ENCODE measurements at places on chromosomes 13 and 19.

DNA sequence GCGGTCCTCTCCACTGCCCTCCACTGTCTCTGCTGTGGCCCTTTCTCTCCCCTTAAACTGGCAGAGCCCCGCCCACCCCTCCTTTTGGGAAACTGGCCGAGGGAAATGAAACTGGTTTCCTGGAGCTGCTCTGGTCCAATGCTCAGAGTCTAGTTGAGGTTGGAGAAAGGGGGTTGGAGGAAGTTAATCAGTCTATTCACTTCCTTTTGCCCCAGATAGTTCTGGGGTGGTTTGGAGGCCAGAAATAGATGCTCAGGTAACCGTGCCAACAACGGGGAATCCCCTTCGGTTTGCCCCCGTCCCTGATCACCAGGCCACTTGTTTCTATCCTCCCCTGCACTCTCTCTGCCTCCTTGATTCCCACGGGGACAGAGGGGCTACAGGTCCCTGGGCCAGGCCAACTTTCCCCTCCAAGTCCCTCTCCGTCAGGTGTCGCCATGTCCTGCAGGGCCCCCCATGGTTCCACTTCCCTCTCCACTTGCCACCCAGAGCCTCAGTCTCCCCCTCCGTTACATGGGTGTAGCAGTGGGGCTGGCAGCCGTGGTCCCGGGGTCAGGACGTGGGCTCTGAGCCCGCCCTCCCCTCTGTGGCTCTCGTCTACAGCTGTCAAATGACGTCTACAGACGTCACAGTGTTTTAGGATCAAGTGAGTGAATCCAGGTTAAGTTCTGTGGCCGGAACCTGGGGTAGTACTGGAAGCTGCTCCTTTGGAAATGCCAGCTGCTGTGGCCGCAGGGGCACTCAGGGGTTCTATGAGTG, at the start of gene IL4I1:
Gene IL4I1 (minus strand): TSS at position 25 of the 759 bp plus-strand sequence. CDS start 727 bp downstream, outside the sequence.
- DNase-seq = peak; percentile 34

DNA sequence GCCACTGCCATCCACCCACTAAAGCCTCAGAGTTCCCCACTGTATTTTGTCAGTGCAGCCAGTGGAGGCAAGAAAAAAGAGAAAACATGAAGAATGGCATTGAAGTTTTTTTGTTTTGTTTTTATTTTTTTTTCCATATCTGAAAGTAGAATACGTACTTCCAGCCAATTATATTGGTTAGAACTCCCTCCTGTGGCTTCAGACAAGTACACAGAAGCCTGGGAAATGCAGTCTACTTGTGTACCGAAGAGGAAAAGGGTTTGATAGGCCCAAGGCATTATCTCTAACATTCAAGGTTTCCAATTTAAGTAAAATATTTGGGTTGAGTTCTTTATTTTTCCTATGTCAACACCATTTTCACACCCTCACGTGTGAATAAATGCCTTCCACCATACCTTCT, 696.2 kb upstream of the GPC6 start:
- DNase-seq = peak; percentile 2

- DNase-seq = no peak
These were observed 616.3 kb downstream of the TBC1D4 start for GRCh38 chr13:74865656-74866055.

- peak; percentile 68 for DNase-seq
These were observed 541.1 kb upstream of the SPRY2 start for GRCh38 chr13:80881942-80882445.

DNA sequence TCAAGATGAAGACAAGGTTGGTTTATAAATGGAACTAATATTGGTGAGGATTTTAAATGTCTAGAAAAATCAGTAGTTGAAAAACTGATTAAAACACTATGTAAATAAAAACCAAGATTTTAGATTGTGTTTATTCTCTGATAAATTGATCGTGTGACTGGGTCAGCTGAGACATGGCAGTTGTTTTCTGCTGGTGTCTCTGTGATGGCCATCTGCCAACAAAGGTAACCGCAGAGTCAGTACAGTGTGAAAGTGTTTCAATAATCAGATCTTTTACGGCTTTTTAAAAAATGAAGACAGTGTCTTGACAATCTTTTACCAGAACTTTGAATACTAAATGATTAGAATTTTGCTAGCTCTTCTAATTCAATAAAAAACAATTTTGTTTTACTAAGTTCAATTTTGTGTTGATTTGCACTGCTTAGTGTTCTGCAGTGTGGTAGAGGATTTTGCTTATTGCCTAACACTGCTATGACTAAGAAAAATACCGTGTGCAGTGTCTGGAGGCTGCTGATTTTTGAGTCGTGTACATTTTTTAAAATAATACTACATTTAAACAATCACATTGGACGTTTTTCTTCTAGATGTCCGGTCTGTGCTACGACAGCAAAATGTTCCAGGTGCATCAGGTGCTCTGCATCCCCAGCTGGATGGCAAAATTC, 32.7 kb upstream of the GPR183 start:
- no peak for DNase-seq

DNA sequence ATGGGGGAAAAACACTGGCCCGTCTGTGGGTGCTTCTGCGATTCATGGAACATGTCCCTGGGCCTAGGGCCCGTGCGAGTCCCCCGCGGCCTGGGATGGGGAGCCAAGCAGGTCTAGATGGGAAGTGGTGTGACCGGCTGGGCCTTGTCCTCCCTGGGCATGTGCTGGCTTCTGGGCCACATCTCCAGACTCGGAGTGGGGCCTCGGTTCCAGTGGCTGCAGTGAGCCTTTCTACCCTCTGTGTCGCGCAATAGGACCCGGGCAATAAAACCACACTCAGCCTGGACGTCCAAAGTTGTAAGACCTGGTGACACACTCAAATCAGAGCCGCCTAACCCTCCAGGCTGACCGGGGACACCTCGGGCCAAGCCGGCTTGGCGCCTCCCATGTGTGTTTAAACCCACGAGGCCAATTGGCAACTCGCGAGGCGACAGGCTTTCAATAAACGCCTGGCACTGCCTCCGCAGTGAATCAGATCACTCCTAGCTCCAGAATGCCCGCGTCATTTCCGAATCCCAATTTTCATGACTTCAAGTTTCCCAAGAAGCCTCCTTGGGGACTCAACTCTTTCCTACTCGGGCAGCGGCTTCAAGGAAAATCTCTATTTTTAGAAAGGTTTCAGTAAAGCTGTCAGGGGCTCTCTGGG, 57.3 kb downstream of the KLF2 start:
- DNase-seq = no peak

GRCh38 chr13:46211116-46211482, 629 bp upstream of the LRRC63 start:
- DNase-seq = peak; percentile 70

- peak; percentile 55 for DNase-seq
These were observed 3.3 kb downstream of the ICAM5 start for GRCh38 chr19:10292789-10293636.

- DNase-seq = peak; percentile 0
These were observed 1.3 kb upstream of the TEX30 start for GRCh38 chr13:102774591-102775520.

GRCh38 chr13:113295776-113296175, 1.3 kb upstream of the LAMP1 start:
- DNase-seq = no peak

GRCh38 chr13:33637978-33638743, 179.8 kb upstream of the RFC3 start:
- DNase-seq = no peak

DNA sequence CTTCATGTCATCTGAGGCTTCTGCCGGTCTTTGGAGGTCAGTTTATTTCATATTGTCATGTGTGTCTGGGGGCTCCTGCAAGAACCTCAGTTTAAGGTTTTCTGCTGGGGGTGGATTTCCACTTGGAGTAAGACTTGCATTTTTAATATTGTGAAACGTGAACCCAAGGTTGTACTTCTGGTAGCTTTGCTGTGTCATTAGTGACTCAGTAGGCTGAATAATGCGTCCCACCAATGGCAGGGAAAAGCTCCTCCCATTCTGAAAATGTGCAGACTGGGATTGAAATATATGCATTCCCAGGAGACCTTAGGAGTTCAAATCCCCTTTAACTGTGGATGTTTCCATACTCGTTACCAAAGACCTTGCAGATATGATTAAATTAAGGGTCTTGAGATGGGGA, 46.2 kb downstream of the ING1 start:
- DNase-seq = no peak

- no peak for DNase-seq
These were observed 24.1 kb upstream of the MIR17HG start for GRCh38 chr13:91323349-91323748.

DNA sequence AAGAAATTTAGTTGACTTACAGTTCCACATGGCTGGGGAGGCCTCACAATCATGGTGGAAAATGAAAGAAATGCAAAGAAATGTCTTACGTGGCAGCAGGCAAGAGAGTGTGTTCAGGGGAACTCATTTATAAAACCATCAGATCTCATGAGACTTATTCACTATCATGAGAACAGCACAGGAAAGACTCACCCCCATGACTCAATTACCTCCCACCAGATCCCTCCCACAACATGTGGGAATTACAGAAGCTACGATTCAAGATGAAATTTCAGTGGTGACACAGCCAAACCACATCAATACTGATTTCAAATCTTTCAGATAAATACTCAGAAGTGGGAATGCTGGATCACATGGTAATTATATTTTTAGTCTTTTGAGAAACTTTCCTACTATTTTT, 1357.9 kb downstream of the SLITRK5 start:
- no peak for DNase-seq

- no peak for DNase-seq
These were observed 186.3 kb downstream of the IRS2 start for GRCh38 chr13:109599901-109600657.

GRCh38 chr13:25478186-25478585, 106.4 kb downstream of the ATP8A2 start:
- peak; percentile 88 for DNase-seq

GRCh38 chr19:8366961-8367326, 3.0 kb downstream of the ANGPTL4 start:
- peak; percentile 9 for DNase-seq

GRCh38 chr19:7393459-7393858, 44.7 kb downstream of the ARHGEF18 start:
- peak; percentile 15 for DNase-seq

GRCh38 chr13:38872693-38873092, 117.9 kb downstream of the STOML3 start:
- peak; percentile 63 for DNase-seq

- DNase-seq = no peak
These were observed 8.8 kb downstream of the PPP2R1A start for GRCh38 chr19:52198678-52199077.

- DNase-seq = no peak
These were observed 747.3 kb downstream of the PCDH9 start for GRCh38 chr13:66482836-66483235.

- no peak for DNase-seq
These were observed 48.8 kb upstream of the INTS6 start for GRCh38 chr13:51501592-51502152.

DNA sequence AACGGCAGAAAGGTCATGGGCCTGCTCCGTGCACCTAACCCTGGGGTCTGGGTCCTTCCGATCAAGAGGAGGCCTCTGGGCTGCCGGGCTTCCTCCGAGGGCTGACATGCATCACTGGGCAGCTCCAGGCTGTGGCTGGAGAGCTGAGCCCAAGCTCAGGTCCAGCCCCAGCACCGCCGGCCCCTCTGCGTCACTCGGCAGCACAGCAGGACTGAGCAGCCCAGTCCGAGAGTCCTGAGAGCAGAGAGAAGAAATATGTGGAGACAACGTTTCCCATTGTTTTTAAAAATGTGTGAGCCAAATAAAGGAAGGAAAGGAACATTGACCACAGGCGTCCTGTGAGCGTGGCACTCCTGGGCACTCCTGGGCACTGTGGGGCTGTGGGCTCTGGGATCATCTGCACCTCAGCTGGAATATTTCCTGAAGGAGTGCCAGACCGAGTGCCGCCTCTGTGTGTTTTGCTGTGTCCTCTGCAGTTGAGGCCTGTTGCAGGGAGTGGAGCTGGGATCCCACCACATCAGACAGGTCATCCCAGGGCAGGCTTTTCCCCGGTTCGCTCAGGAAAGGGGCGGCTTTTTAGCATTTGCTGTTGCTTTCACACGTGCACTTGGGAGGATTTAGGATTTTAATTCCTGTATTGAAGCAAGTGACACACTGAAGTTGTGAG, 37.8 kb upstream of the TFDP1 start:
- no peak for DNase-seq

DNA sequence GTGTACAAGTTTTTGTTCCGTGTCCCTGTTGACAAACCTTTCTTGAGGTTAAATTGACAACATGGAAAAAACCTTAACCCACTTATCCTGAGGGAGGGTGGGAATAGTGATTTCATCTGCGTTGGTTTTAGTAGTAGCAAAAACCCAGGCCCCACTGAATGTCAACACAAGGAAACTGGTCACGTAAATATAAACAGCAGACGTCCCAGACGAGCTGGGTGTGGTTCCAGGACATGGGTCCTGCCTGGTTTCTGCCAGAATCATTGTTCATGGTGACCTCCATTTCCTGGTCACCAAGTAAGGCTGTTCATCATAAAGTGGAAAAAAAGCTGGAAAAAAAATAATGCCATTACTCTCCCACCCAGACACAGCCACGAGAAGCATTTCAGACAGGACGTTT, 16.9 kb upstream of the F2RL3 start:
- no peak for DNase-seq

GRCh38 chr19:19464339-19465098, 50.8 kb downstream of the TSSK6 start:
- DNase-seq = peak; percentile 8

- no peak for DNase-seq
These were observed 22.5 kb downstream of the SERP2 start for GRCh38 chr13:44395976-44396694.

- DNase-seq = no peak
These were observed 6.0 kb downstream of the COX6B2 start for GRCh38 chr19:55348317-55349034.

DNA sequence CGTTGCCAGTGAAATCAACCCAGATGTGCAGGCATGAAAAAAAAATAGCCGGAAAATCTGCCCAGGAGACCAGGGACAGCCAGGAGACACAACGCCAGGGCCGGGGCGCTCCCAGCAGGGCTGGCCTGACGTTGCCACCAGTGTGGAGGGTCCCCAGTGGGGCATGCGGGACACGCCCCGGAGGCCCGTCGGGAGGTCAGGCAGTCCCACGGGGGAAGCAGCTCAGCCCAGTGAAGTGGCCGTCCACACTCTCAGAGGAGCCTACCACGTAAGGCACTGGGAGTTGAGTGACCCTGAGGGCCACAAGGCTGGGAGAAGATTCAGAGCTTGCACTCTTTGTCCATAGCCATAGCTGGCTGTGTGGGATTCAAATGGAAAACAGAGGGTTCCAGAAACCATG, 53.2 kb upstream of the GAS6 start:
- no peak for DNase-seq

DNA sequence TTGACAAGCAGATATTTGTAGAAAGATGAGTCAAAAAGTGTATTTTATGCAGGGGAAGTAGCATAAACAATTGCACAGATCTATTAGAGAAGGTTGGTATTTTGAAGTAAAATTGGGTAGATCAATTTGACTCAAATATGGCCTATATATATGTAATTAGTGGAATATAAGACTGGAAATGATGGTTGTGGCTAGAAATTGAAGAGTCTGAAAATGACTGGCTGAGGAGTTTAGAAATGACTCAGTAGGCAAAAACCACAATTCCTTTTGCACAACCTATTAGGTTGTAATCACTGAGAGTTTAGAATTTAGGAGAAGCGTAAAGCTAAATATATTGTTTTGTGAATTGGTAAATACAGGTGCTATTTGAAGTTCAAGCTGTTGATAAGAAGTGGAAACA, 622.6 kb upstream of the PCDH20 start:
- DNase-seq = no peak

- DNase-seq = no peak
These were observed 56.6 kb downstream of the COL4A1 start for GRCh38 chr13:110250258-110250891.

Data from DMS53 (cell line).